ENCODE measurements at places on chromosomes 11 and 22. TPM values are rescaled to one million over a fixed set of nuclear protein-coding genes. Genes with fewer than 3 reads are reported as not detected.
A peak's percentile ranks its signal among the peaks of the same experiment; 100 is the strongest.

Gene MS4A14
- 3.7 TPM for total RNA-seq

Gene FAM181B
- not detected for total RNA-seq

Gene SYT9
- total RNA-seq: 0.10 TPM

Gene CARD18
- not detected for total RNA-seq

GRCh38 chr22:48739348-48740085, 1088.2 kb downstream of the BRD1 start:
- no peaks in the 10 kb centered on the region for H3K36me3 ChIP-seq
- H3K4me1 ChIP-seq: no peaks in the 10 kb centered on the region

GRCh38 chr22:39997939-39998726, 3.4 kb downstream of the FAM83F start:
- DNase-seq: no peak
- no peak overlapping the region for H3K27ac ChIP-seq
- no peak overlapping the region for H3K4me3 ChIP-seq
- peaks cover 15% of the 10 kb centered on the region for H3K4me1 ChIP-seq

- H3K27me3 ChIP-seq: no peaks in the 10 kb centered on the region
- H3K27ac ChIP-seq: no peak overlapping the region
- no peak overlapping the region for H3K4me3 ChIP-seq
- no peak for DNase-seq
Measured at GRCh38 chr11:102431404-102431803, 21.2 kb downstream of the TMEM123 start.

- H3K4me3 ChIP-seq: no peak overlapping the region
- H3K27me3 ChIP-seq: no peaks in the 10 kb centered on the region
- DNase-seq: no peak
- peaks cover 16% of the 10 kb centered on the region for H3K36me3 ChIP-seq
Measured at GRCh38 chr11:73797457-73797856, 9.8 kb downstream of the MRPL48 start.

- H3K36me3 ChIP-seq: no peaks in the 10 kb centered on the region
- no peaks in the 10 kb centered on the region for H3K27me3 ChIP-seq
- no peaks in the 10 kb centered on the region for H3K4me1 ChIP-seq
- DNase-seq: no peak
- H3K27ac ChIP-seq: no peak overlapping the region
- no peak overlapping the region for H3K4me3 ChIP-seq
Measured at GRCh38 chr11:127268932-127269331, 268.4 kb upstream of the KIRREL3 start.

DNA sequence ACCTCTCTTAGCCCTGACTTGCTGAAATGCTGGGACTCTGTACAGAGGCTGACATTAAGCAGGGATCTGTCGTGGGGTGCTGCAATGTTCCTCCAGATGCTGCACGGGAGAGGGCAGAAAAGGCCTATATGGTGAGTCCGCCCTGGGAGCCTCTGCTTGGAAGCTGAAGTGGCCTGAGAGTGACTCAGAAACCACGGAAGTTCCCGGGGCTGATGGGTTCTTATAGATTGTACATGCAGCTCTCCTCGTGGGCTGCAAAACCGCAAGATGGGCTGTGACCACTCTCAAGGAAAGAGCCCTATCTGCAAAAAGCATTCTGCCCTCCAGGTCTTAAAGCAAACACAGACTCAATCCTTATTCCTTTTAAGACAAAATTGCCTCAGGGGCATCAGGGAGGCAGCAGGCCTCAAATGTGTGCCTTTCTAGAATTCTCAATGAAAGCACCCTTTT, 5.8 kb upstream of the SLC43A3 start:
- peaks cover 27% of the 10 kb centered on the region for H3K4me1 ChIP-seq
- no peaks in the 10 kb centered on the region for H3K27me3 ChIP-seq
- H3K27ac ChIP-seq: peak overlapping the region; percentile 68
- no peak for DNase-seq

DNA sequence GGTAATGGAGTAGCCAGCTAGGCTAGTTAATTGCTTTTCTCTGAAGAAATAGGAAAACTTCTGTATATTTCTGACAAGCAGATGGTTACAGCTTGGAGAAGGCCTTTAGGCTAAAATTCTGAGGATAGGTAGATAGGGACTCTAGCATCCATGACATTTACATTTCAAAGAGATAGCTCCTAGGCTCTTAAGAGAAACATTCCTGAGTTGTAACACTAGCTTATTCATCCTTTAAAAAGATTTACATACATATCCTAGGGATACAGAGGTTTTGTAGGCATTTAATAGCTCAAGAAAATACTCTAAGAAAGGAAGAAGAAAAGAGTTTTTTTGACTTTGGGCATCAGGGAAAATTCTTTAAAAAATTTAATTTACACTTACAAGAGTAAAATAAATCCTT, 130.9 kb upstream of the CCDC179 start:
- no peaks in the 10 kb centered on the region for H3K36me3 ChIP-seq
- no peak overlapping the region for H3K4me3 ChIP-seq
- no peak overlapping the region for H3K27ac ChIP-seq
- H3K27me3 ChIP-seq: no peaks in the 10 kb centered on the region
- H3K4me1 ChIP-seq: no peaks in the 10 kb centered on the region
- no peak for DNase-seq

GRCh38 chr11:26076233-26076990, 255.5 kb upstream of the ANO3 start:
- no peaks in the 10 kb centered on the region for H3K36me3 ChIP-seq
- H3K27me3 ChIP-seq: no peaks in the 10 kb centered on the region
- no peaks in the 10 kb centered on the region for H3K4me1 ChIP-seq
- H3K27ac ChIP-seq: no peak overlapping the region
- DNase-seq: no peak
- no peak overlapping the region for H3K4me3 ChIP-seq

GRCh38 chr11:75154646-75155569, 4.0 kb downstream of the SLCO2B1 start:
- peak overlapping the region; percentile 21 for H3K27ac ChIP-seq
- peaks cover 4% of the 10 kb centered on the region for H3K4me1 ChIP-seq
- H3K27me3 ChIP-seq: no peaks in the 10 kb centered on the region
- H3K4me3 ChIP-seq: peak overlapping the region; percentile 53
- no peak for DNase-seq
- no peaks in the 10 kb centered on the region for H3K36me3 ChIP-seq

DNA sequence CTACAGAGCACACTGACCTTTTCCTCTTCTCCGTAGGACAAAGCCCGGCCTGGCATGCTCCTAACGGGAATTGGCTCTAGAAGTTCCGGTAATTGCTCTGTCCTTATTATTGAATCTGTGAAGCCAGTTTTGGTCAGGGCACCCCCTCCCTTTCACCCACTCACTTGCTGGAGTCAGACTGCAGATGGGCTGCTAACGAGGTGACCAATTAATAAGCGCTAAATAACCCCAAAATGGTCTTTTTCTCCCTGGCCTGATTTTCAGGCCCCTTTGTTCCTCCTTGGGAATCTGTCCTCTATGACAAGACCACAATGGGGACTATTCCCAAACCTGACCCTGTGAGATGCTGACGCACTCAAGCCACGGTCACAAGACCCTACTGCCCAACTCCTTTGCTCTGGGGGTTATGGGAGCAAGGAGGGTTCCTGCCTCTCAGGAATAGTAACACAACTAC, 610.0 kb upstream of the CADM1 start:
- no peak overlapping the region for H3K27ac ChIP-seq
- H3K36me3 ChIP-seq: no peaks in the 10 kb centered on the region
- no peak for DNase-seq
- H3K27me3 ChIP-seq: no peaks in the 10 kb centered on the region

DNA sequence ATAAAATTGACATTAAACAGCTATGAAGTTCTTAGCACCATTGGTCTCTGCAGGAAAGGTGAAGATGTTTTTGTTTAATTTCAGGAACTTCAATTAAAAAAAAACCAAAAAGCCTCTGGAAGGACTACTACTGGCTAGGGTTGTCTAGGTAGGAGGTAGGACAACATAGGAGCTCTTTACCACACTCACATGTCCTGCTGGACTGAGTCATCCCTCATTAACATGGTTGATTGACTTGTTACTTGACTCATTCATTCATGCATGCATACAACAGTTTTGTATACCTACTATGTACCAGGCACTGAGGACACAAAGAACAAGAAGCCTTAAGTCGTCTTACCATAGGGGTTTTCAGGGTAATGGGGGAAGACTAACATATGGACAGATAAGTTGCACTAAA, 216.9 kb upstream of the ARHGAP20 start:
- H3K4me1 ChIP-seq: no peaks in the 10 kb centered on the region
- H3K27ac ChIP-seq: no peak overlapping the region

DNA sequence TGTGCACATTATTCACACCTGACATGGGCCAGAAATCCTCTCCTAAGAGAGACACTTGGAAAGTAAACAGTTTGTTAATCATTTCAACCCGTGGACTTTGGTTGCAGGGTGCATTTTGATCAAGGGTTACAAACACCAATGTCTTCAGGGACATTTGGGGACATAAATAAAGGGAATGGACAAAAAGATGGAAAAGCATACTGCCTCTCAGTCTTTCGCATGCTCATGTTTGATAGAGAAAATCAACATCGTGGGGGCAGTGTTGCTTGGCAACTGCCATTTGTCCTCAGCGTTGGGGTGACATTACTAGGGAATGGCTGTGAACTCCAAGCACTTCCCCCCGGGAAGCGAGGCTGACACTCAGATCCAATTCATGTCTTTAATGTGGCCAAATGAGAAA, 114.7 kb upstream of the OR4B1 start:
- no peaks in the 10 kb centered on the region for H3K27me3 ChIP-seq
- H3K36me3 ChIP-seq: no peaks in the 10 kb centered on the region
- peaks cover 38% of the 10 kb centered on the region for H3K4me1 ChIP-seq

DNA sequence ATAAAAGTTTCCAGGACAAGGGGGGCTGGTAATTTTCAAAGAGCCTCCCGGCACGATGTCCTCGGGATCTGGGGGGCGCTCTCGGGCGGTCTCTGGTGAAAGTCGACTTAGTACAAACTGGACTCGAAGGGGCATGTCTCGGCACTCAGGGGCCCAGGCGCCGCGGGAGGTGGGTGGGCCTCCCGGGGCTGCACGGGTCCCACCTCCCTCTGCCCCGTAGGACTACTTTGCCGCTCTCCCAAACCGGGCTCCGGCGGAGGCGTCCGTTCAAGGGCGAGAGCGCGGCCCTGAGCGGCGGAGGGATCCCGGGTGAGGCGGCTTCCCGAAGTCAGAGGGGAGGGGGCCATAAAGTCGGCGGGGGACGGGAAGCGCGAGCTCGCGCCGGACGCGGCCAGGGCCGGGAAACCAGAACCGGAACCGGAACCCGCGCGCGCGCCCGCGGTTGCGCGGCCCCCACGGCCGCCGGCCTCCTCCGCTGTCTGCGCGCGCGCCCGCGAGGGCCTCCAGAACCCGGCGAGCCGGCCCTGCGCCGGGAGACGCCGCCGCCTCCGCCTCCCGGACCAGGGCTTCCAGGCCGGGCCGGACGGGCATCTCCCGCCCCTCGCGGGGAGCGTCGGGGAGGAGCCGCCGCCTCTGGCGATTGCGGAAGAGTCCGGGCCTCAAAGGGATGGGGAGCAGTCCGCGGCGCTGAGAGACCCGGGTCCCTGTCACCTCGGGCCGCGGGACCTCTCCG, at the start of gene ARHGEF12:
Gene ARHGEF12 (plus strand): TSS at position 506 of the 733 bp plus-strand sequence. CDS start 831 bp downstream, outside the sequence.
- peaks cover 15% of the 10 kb centered on the region for H3K4me1 ChIP-seq
- peak; percentile 97 for DNase-seq
- H3K27ac ChIP-seq: peak within 1 kb of the TSS; percentile 97

GRCh38 chr11:80779905-80780605, 1339.2 kb upstream of the TENM4 start:
- no peaks in the 10 kb centered on the region for H3K4me1 ChIP-seq
- no peaks in the 10 kb centered on the region for H3K27me3 ChIP-seq
- no peaks in the 10 kb centered on the region for H3K36me3 ChIP-seq

GRCh38 chr11:84590106-84590505, 1037.0 kb downstream of the DLG2 start:
- no peak for DNase-seq
- no peaks in the 10 kb centered on the region for H3K4me1 ChIP-seq
- H3K27me3 ChIP-seq: no peaks in the 10 kb centered on the region
- no peak overlapping the region for H3K4me3 ChIP-seq

DNA sequence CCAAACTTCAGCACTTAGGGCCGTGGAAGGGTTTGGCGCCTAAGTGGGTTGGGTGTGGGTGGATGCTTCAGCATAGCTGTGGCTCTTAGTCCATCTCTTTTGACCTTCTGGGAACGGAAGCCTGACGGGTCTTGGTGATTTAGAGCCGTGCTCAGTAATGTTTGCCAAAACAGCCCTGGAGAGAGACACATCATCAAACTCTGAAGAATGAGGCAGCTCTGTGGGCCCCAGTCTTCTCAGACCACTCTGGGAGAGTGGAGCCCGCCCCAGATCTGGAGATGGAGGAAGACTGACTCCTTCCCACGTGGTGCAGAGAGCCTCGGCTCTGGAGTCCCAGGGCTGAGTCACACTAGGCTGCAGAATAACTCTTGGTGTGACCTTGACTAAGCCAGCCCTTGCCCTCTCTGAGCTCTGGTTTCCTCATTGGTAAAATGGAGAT, 168.9 kb downstream of the C11orf91 start:
- no peaks in the 10 kb centered on the region for H3K4me1 ChIP-seq
- no peaks in the 10 kb centered on the region for H3K36me3 ChIP-seq
- H3K4me3 ChIP-seq: no peak overlapping the region
- H3K27ac ChIP-seq: no peak overlapping the region
- H3K27me3 ChIP-seq: no peaks in the 10 kb centered on the region
- no peak for DNase-seq

GRCh38 chr11:82539669-82540068, 194.0 kb downstream of the FAM181B start:
- no peaks in the 10 kb centered on the region for H3K36me3 ChIP-seq
- no peak overlapping the region for H3K27ac ChIP-seq
- H3K4me1 ChIP-seq: no peaks in the 10 kb centered on the region
- no peak for DNase-seq

DNA sequence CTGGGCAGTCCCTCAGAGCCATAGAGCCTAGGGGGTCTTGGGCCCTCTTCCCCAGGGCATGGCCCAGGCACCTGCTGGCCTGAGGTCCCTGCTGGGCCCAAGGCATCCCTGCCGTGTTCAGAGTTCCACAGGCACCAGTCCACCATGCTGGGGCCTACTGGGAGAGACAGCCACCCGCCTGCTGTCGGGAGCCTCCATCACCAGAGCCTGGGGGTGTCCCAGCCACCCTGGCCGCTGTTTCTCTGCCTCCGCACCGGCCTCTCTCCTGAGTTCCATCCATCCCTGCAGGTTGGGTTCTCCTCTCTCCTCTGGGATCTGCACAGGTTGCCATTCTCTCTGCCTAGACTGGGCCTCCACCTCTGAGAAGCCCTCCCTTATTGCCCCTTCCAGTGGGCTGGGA, 68.6 kb downstream of the KCNQ1 start:
- no peak overlapping the region for H3K27ac ChIP-seq
- H3K27me3 ChIP-seq: no peaks in the 10 kb centered on the region
- no peaks in the 10 kb centered on the region for H3K36me3 ChIP-seq
- no peak for DNase-seq
- H3K4me1 ChIP-seq: peaks cover 28% of the 10 kb centered on the region

- H3K27ac ChIP-seq: no peak overlapping the region
- H3K4me3 ChIP-seq: no peak overlapping the region
- no peak for DNase-seq
- peaks cover 38% of the 10 kb centered on the region for H3K27me3 ChIP-seq
- no peaks in the 10 kb centered on the region for H3K36me3 ChIP-seq
Measured at GRCh38 chr22:27105142-27106025, 448.0 kb downstream of the MIAT start.

Data from left lung (tissue), 14 donors.